ENCODE measurements at places on chromosomes 1 and 21.

- DNase-seq = no peak
These were observed 112.4 kb downstream of the WDR4 start for GRCh38 chr21:42766739-42767560.

GRCh38 chr1:205945069-205945468 lies 1.8 kb upstream of the SLC26A9 start:
- DNase-seq = no peak

DNA sequence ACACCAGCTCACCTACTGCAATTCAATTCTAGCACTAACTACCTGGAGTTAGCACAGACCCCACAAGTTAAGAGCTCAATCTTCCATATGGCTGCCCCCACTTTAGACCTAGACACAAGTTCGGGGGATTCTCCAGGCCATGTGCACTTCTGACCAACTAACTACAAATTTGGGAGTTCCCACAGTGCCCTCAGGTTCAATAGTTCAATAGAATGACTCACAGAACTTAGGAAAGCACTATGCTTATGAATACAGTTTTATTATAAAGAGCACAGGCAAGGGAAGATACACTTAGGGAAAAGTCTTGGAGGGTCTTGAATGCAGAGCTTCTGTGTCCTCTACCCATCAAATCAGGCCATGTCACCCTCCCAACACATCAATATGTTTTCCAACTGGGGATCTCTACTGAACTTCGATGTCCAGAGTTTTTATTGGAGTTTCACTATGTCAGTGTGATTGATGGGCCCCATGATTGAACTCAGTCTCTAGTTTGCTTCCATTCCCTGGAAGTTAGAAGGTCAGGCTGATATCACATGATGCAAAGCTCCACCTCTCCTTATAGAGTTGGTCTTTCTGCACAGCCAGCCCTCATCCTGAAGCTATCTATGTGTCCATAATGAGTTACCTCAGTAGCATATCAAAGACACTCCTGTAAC lies 46.1 kb downstream of the RAVER2 start:
- DNase-seq = peak; percentile 4

GRCh38 chr1:208499026-208499425 lies 254.8 kb upstream of the PLXNA2 start:
- DNase-seq = no peak

DNA sequence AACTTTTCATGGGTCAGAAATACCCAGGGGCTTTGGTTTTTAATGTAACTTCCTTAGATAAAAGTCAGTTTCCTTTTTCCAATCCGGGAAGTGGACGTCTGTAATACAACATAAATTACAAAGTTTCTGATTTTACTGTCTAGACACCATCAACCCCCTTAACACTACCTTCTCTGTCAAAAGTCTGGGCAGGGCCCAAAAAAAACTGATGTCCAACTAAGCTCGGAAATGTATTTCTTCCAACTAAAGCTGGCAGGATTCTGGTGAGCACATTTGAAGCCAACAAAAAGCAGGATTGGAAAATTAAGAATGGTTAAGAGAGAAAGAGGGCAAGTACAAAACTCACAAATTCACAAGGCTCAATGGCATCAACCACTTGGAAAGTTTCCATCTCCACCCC lies 24.3 kb downstream of the DDAH1 start:
- DNase-seq = no peak

- no peak for DNase-seq
These were observed 22.8 kb downstream of the RAB7B start for GRCh38 chr1:205980237-205980870.

DNA sequence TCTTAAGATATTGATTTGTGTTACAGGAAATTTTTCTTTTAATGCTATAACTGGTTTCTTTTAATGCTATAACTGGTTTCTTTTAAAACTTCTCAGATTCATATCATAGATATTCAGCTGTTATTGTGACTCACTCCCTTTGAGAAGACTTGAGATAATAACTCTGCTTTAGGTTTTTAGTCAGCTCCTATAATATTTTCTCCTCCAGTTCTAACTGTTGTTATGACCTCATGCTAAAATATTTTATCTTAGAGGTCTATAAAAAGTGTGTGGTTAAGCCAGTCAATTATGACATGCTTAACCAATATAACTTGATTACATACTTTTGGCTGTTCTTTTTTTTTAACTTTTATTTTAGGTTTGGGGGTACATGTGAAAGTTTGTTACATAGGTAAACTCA lies 280.2 kb downstream of the PTGER3 start:
- DNase-seq = peak; percentile 18

DNA sequence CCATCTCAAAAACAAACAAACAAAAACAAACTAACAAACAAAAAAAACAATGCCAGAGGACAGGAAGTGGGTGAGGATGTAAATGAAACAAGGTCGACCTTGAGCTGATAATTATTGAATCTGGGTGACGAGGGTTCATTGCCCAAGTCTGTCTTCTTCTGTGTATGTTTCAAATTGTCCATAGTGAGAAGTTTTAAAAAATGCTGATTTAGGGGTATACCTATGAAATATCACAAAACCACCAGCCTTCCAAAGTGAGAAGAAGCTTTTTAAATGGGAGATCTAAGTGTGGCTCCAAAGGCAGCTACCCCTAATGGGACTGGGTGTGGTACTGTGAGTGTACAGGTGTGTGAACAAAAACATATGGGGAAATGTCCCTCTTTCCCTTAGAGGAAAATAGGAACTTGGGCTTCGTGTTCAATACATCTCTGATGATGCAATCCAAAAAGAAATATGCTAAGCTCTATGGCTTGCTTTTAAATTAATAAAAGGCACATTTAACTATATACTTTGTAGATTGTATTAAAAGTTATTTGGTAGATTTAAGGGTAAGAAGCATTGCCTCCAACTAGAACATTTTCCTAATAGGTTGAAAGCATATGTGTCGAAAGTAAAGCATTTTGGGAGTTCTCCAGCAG lies 33.1 kb upstream of the VPS26C start:
- no peak for DNase-seq

DNA sequence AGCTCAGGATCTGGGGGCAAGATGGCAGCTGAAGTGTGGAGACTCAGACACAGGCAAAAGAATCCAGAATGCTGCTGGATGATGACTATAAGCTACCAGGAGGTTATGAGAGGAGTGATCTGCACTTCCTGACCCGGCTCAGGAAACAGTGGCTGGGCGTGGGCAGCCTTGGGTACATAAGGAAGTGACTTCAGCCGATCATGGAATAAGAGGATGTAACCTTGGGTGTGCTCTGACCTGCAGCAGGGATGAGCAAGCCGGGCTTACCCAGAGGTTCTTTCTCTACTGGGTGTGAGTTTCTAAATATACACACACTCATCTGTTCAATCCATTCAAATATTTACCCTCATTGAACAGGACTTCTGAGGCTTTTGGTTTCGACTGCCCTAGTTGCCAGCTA lies 62.7 kb downstream of the CD34 start:
- DNase-seq = peak; percentile 97

- peak; percentile 73 for DNase-seq
These were observed 5.5 kb upstream of the SNAPIN start for GRCh38 chr1:153652805-153653500.

- DNase-seq = no peak
These were observed 18.8 kb downstream of the BATF3 start for GRCh38 chr1:212680680-212681389.

DNA sequence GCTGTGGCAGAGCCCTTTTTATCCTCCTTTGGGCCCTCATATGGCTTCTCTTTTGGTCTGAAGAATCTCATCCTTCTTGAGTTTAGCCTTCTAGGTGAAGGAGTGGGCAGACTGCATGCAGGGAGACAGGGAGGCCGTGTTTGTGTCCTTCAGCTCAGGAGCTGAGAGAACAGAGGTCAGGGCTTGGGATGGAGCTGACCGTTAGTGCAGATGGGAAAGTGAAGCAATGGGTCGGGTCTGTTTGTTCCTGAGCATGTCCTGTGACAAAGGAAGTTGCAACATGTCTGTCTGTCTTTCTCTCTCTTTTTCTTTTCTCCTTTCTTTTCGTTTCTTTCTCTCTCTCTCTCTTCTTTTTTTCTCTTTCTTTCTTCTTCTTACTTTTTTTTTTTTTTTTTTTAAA lies 14.9 kb downstream of the MAPKAPK2 start:
- DNase-seq = no peak

DNA sequence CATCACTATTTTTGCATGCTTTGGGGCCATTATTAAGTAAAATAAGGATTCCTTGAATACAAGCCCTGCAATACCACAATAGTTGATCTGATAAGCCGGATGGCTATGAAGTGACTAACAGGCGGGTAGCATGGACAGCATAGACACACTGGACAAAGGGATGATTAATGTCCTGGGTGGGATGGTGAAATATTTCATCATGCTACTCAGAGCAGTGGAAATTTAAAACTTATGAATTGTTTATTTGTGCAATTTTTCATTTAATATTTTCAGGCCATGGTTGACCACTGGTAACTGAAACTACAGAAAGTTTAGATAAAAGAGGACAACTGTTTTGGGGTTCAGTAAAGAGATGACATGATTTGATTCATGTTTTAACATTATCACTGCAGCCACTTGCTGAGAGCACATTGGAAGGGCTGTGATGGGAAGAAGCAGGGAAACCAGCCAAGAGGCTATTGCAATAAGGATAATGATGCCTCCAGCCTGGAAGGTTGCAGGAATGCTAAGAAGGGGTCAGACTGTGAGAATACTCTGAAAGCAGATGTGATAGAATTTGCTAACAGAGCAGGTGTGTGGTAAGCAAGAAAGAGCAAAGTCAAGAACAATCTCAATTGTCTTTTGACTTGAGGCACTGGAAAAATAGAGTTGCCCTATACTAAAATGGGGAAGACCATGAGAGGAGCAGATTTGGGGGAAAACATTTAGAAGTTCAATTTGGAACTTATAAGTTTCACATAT lies 62.5 kb upstream of the TNFSF4 start:
- peak; percentile 85 for DNase-seq

DNA sequence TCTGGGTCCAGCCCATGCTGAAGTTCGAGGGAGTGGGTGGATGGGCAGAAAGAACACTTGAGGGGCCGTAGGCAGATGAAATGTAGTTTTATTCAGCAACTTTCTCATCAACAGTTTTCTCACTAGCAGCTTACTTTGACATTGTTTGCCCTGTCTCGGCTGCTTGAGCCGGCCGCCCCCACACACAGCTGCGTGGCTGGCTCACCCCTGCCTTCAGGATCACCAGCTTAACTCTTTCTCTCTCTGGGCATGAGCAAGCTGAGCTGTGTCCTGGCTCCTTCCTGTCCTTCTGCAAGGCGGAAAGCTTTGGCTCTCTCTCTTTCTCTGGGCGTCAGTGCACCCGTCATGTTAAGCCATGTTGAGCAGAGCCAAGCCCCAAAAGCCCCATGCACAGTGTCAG lies 104.4 kb upstream of the GNG12 start:
- no peak for DNase-seq

GRCh38 chr1:114015075-114015474 lies 35.8 kb downstream of the OLFML3 start:
- DNase-seq = peak; percentile 86

GRCh38 chr1:242743983-242744780 lies 219.7 kb upstream of the PLD5 start:
- no peak for DNase-seq

All from foreskin keratinocyte (primary cell).